ENCODE measurements at places on chromosomes 1 and 21.

GRCh38 chr1:94675373-94675772, 133.8 kb upstream of the F3 start:
- no peak for DNase-seq

DNA sequence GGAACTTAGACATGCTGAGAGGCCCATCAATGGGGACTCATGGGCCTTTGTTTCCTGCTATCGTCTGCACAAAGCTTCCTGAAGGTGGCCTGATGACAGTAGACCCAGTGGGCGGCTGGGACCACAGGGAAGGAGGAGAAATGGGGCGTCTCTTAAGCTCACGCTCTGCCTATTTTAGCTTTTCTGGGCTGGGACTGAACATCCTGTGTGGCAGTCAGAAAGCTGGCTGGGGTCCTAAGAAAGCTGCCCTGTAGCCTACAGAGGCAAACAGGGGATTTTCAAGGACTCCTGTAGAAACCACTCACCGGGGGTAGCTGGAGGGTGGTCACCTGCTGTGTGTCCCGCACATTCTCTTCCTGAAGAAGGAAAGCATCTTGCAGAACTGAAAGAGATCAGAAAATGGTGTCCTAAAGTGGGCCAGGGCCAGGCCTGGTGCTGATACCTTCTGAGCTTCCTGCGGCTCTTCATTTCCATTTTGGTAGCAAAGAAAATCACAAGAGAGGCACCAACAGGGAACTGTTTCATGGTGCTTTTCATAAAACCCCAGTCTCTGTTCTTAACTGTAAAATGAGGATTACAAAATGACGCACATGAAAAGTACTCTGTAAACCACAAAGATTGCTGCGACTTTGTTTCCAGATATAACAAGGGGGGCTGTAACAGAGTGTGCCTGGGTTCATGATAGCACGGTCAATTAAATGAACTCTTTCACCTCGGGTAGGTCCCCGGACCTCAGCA, 8.6 kb downstream of the ZNF496 start:
- no peak for DNase-seq

DNA sequence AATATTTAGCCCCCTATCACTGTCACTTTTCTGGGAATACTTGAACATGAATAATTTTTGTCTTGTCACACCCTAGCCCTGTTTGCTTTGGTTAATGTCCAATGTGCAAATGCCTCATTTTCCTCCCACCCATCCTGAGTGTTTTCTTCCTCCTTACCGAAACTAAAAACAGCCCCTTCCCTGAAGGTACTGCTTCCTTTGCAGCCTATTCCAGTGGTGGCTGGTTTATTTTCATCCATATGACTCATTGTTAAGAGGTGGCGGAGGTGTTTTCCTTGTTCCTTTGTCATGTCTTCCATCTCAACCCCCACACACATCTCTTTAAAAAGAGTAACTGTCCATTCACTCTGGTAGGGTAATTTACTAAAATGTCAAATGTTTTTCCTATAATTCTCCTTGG, 40.4 kb downstream of the CD55 start:
- no peak for DNase-seq

DNA sequence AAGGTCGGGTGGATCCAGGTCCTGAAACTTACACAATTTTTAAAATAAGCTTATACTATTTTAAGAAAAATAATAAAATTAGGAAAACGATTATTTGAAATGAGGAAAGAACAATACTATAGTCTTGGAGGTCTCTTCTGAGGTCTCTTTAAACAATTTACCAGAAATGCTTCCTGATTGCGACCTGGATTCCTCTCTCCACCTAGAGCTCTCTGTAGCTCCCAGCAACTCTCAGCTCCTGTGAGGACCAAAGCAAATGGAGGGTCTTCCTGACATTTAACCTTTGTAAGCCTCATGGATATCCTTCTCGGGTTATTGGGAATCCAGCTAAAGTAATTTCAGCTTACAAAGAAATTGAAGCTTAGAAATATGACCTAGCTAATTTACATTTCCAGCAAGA, 886 bp downstream of the BTBD8 start:
- no peak for DNase-seq

DNA sequence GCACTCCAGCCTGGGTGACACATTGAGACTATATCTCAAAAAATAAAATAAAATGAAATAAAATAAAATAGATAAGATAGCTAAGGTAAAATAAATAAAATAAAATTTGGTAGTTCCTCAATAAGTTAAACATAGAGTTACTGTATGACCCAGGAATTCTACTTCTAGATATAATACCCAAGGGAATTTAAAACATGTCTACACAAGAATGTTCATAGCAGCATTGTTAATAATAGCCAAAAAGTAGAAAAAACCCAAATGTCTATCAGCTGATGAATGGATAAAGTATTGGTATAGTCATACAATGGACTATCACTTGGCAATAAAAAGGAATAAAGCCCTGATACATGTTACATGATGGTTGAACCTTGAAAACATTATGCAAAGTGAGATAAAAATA, 47.8 kb downstream of the CEP350 start:
- DNase-seq: no peak
